Right renal cortex interstitium (tissue), 3 donors: ENCODE measurements at places on chromosomes 16 and 17. TPM values are rescaled to one million over a fixed set of nuclear protein-coding genes. Genes with fewer than 3 reads are reported as not detected.

- no peak for DNase-seq
Measured at GRCh38 chr17:43615330-43616028, 46.2 kb downstream of the MEOX1 start.

DNA sequence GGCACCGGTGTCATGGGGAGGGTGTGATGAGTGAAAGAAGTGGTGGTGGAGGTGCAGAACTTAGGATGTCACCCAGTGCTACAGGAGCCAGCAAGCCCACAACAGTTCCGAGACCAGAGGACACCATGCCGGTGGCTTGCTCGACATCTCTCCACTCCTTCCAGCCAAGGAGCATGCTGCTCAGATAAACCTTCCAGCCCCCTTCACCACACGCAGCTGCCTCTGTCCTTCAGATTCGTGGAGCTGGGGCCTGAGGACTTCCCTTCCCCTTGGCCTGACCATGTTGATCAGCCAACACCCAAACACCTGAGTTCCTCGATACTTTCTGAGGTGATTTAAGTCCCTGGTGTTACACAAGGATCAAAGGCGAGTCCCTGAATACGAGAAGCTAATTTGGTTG, 188.8 kb upstream of the FOXF1 start:
- no peak for DNase-seq

DNA sequence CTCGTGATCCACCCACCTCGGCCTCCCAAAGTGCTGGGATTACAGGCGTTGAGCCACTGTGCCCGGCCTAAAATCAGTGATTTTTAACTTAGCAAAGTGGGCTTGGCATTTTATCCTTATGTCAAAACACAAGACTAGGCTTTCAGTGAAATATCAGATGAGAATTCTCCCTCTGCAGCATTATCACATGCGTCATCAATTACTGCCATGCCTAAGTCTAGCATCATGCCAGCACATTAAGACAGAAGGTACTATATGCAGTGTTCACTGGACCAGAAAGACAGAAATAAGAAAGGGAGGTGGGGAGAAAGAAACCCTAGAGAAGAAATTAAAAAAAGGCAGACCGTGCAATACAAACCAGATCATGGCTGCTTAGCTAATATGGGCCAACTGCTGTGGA, 29.8 kb downstream of the GPATCH8 start:
- no peak for DNase-seq

DNA sequence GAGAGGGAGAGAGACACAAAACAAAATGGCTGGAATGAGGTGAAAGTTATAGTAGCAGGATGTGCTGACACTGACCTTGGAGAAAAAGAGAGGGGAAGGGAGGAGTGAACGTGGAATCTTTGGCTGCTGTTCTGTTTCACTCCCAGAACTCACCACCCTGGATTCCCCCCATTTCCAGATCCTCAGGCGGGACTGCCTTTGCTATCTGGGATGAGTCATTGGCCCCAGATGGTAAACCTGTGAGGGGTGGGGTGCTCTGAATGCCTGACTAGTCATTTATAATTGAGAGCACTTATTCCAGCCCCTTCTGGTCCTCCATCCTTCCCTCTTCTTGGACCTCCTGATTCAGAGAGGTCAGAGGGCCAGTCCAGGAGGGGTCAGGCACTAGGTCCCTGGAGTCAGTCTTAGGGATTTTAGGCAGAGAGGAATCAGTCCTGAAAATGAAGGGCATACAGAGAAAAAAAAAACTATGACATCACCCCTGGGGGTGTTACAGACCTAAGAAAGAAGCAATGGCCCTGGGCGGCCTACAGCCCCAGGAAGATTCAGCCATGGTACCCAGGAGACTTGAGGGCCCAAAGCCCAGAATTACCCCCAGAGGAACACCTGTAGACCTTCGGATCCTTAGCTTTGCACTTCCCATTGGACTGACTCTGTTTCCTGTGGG, 2.2 kb upstream of the ZG16 start:
- DNase-seq, result no peak

- DNase-seq, result no peak
Measured at GRCh38 chr16:84098939-84099338, 17.8 kb downstream of the MBTPS1 start.

GRCh38 chr16:84982434-84982833, 28.9 kb downstream of the ZDHHC7 start:
- DNase-seq, result no peak

TBC1D3C gene
- polyA plus RNA-seq, result 0.24 TPM

C16orf96 gene
- polyA plus RNA-seq, result 0.08 TPM
